ENCODE measurements at places on chromosomes 3 and 15. TPM values are rescaled to one million over a fixed set of nuclear protein-coding genes. Genes with fewer than 3 reads are reported as not detected.

GRCh38 chr15:83734487-83734886 is 80.6 kb downstream of the ADAMTSL3 start:
- DNase-seq = no peak

DNA sequence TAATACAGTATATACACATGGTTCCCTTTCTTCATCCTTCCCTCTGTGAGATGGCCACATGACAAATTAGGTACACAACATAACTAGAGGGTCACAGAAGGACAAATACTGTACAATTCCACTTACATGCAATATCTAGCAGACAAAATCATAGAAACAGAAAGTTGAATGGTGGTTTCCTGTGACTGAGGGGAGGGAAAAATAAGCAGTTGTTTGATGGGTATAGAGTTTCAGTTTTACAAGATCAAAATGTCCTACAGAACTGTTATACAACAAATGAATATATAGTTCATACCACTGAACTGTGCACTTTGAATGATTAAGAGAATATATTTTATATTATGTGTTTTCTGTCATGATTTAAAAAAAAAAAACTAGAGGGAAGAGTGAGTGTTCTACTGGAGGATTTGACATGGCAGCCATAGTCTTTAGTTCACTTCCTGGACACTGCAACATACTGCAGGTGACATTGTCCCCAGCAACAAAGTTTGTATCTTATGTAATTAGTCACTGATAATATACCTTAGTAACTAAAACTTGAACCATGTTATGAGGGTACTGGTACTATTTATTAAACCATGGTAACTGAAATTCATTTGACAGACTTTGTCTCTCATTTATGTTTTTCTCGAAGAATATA is 37.2 kb downstream of the CCDC54 start:
- no peak for DNase-seq

The STAB1 gene
- polyA plus RNA-seq = 37.3 TPM

The NANOGP8 gene
- 0.33 TPM for polyA plus RNA-seq

DNA sequence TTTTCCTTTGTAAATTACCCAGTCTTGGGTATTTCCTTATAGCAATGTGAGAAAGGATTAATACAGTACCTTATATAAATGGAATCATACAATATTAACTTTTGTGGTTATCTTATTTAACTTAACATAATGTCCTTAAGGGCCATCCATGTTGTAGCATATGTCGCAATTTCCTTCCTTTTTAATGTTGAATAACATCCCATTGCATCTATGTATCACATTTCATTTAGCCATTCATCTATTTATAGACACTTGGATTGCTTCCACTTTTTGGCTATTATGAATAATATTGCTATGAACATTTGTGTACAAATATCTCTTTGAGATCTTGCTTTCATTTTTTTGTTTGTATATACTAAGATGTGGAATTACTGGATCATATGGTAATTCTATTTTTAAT is 342.2 kb downstream of the PDCD6IP start:
- DNase-seq = no peak

DNA sequence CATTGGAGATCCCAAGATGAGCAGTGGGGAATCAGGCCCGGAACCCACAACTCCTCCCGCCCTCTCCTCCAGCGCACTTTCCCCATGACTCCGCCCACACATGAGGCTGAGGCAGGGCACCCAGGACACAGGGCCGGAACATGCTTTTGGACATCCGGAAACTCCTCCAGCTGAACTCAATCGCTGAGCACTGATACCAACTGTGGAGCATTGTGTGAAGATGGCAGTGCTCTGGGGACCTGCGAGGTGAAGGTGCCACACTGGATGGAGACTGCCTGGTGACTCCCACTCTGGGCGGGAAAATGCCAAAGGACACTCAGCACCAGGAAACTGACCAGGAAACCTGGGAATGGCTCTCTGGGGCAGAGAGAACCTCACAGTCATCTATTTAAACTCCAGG is 189.1 kb downstream of the FAM43A start:
- DNase-seq = no peak

The GPR27 gene
- 3.0 TPM for polyA plus RNA-seq

The SH3GL3 gene
- 6.5 TPM for polyA plus RNA-seq

The ELP6 gene
- 26.1 TPM for polyA plus RNA-seq

DNA sequence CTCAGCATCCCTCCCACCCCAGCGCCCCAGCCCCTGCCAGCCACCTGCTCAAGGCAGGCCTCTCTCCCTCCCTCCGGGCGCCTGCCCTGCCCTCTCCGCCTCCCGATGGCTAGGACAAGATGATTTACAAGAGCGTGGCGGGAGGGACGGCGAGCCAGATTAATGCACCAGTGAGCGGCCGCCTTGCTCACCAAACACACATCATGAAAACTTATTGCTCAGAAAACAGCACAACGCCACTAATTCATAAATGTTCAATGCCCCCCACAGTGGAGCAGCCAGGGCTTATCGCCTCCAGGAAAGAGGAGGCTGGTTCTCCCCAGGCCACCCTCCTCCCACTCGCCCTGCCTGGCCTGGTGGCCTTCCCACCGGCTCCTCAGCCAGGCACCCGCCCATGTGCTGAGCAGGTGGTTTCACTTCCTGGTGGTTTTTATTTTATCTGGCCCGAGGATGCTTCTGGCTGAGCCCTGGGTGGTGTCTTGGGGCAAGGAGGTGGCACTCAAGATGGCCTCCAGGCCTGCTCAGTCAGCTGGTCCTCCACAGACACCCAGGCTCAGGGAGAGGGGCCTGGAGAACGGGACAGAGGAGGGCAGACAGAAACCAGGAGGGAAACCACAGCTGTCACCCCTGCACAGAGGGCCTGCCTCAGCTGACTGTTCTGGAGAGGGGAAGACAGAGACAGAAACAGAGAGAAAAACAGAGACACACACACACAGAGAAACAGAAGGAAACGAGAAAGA is 284.9 kb downstream of the UACA start:
- no peak for DNase-seq

- DNase-seq = peak; percentile 2
These were observed 179.4 kb downstream of the GBE1 start for GRCh38 chr3:81581966-81582599.

The CCNL1 gene
- polyA plus RNA-seq = 81.4 TPM

- no peak for DNase-seq
These were observed 70.0 kb downstream of the ECT2 start for GRCh38 chr3:172820492-172820891.

DNA sequence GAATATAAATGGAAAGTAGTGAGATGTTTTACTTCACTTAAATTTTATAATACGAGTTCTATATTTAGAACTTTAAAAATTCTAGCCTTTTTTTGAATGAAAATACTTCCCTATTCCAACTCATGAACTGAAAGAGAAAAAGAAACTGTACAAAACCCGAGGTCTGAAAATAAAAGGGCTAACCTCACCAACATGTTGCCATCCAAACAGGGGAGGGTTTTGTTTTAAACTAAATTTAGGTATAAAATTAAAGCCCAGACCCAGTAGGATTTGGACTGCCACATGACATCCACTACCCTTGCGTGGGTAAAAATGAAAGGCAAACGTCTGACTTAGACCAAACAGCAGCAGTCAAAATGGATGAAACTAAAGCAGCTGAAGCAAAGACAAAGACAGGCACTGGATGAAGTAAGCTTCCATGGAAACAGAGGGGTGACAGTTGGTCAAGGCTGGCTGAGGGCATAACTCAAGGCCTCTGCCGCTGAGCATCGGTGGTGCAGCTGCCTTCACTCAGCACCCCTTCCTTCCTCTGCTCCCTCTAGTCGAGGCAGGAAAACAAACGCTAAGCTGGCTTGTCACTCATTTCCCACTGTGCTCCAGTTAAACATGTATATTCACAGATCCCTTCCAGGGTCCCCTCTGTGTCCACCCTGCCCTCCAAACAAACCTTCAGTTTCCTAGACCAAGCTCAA is 58.1 kb downstream of the TM4SF4 start:
- no peak for DNase-seq

All from forelimb muscle (tissue), 1 donor.